Thoracic aorta (tissue), 2 donors: ENCODE measurements at places on chromosomes 16 and 17.

- no peak for DNase-seq
Measured at GRCh38 chr16:518858-519257, 8.7 kb upstream of the CAPN15 start.

- no peak for DNase-seq
Measured at GRCh38 chr16:86134802-86135461, 236.0 kb downstream of the IRF8 start.

- no peak for DNase-seq
Measured at GRCh38 chr17:17413215-17413792, 63.5 kb upstream of the MED9 start.

- DNase-seq, result no peak
Measured at GRCh38 chr16:2950773-2951172, 13.3 kb upstream of the KREMEN2 start.

- no peak for DNase-seq
Measured at GRCh38 chr17:61400066-61400716, 548 bp downstream of the TBX2 start.

DNA sequence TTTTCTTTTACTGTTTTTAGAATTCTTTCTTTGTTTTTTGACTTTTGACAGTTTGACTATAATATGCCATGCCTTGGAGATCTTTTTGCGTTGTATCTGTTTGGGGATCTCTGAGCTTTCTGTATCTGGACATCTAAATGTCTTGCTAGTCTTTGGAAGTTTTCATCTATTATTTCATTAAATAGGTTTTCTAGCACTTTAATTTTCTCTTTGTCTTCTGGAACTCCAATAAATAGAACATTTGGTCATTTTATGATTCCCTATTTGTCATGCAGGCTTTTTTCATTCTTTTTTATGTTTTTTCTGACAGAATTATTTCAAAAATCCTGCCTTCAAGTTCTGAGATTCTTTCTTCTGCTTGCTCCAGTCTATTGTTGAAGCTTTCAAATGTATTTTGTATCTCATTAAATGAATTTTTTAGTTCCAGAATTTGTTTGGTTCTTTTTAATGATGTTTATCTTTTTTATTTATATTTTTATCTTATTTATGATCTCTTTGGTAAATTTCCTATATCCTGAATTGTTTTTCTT, 201.4 kb downstream of the CHD9NB start:
- no peak for DNase-seq

- DNase-seq, result no peak
Measured at GRCh38 chr17:55452139-55452790, 30.6 kb upstream of the MMD start.

DNA sequence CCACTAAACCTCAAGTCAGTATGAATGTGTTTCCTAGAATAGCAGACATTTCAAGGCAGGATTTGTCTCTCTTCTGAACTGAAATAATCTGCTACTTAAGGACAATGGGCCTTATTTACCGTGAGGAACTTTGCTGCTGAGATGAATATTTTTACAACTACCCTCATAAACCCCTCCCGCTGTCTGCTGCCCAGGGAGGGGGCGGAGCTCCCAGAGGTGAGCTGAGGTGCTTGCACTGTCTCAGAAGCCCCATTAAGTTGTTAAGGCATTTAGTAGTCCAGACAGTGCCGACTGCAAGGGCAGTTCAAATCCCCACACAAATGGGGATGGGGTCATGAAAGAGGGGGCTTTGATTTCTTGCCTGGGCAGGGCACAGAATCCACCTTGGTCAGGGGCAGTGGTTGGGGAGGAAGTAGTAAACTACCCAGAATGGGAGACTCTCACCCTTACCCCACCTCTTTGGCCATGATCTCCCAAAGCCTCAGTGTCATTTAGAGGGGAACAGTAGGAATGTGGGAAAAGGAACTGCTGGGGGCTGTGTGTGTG, 19.2 kb downstream of the HNF1B start:
- no peak for DNase-seq

- no peak for DNase-seq
Measured at GRCh38 chr17:14245002-14245401, 8.3 kb upstream of the CDRT15 start.

GRCh38 chr16:74842413-74842812, 67.8 kb upstream of the FA2H start:
- no peak for DNase-seq

DNA sequence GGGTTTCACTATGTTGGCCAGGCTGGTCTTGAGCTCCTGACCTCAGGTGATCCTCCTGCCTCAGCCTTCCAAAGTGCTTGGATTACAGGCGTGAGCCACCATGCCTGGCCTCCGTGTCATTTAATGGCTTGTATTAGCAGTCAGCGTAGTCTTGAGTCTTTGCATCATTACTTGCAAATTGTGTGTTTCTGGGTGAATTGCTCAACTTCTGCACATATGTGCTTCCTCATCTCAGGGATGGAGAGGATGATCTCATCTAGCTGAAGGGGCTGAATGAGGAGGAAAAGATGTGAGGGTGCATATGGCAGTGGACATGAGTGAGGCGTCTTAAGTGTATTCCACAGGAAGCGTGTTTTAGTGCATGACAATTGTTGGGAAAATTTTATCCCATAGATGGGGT, 155.8 kb downstream of the SNX29 start:
- DNase-seq, result no peak

- DNase-seq, result no peak
Measured at GRCh38 chr16:81891736-81892364, 112.8 kb downstream of the PLCG2 start.

GRCh38 chr17:58148609-58149008, 425 bp downstream of the OR4D1 start:
- no peak for DNase-seq

- DNase-seq, result no peak
Measured at GRCh38 chr17:9279893-9280292, 258.6 kb downstream of the NTN1 start.

DNA sequence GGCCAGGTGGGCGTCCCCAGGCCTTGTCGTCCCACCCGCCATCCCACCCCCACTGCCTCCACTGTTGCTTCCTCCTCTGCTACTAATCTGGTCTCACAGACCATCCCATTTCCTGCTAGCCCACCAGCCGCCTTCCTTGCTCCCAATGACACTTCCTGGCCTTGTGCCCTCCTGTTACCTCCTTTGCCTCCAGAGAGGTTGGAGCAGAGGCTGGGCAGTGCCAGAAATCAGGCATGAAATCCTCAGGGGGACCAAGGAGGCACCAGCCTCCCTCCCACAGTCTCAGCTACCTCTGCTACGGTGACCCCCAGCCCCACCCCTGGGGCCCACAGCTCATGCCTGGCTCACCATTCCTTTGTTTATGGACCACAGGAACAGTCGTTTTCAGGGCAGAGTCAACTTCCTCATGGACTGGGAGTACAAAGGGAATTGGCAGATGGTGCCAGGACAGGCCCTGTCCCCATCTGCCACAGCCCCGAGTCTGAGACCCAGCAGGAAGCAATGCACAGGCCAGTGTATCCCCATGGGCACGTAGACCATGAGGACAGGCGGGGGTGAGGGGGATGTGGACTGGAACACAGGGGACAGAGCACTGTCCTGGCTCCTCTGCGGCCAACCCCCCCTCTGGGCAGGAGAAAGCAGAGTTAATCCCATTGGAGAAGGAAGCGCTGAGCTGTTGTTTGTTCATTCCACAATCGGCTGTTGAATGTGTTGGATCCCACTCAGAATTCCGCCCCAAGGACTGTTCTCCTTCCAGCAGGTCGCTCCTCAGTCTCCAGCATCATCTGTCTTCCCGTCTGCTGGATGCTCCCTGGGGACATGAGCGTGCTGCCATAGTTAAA, 2.2 kb upstream of the CDH5 start:
- DNase-seq, result no peak

- no peak for DNase-seq
Measured at GRCh38 chr16:52193441-52193840, 353.5 kb downstream of the TOX3 start.

GRCh38 chr17:8898126-8898525, 30.7 kb upstream of the PIK3R6 start:
- no peak for DNase-seq

DNA sequence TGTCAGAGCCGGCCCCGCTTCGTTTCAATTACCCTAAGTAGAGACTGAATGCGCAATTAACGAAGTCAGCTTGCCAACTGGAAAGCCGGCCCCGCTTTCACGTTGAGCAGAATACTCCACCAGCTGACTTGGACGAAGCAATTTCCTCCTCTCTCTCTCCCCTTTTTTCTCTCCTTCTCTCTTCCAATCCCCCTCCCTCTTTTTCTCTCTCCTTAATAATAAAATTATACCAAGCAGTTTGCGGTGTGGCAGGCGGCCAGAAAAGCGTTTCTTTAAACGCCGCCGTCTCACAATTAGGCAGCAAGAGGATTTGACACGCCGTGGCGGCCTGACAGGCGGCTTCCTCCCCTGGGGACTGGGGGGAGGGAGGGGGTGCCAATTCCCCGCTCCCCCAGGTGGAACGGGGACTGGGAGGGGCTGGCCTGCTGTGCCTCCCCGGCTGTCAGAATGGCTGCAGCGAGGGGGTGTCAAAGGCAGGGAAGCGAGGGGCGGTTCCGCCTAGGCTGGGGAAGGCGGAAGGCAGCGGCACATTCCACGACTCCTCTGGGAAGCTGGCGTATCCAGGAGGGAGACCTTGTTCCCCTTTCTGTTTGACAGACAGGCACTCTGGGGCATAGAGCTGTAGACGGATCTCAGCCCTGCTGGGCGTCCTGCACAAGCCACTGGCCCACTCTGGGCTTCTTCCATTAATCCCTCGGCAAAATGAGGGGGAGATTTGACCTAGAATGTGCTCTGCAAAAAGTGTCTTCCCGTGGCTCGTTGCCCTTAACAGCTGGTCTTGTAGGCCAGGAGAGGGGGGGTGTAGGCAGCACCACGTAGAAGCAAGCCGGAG, 52.7 kb downstream of the SREBF1 start:
- no peak for DNase-seq

GRCh38 chr16:69089091-69089910, 16.2 kb upstream of the HAS3 start:
- DNase-seq, result no peak

DNA sequence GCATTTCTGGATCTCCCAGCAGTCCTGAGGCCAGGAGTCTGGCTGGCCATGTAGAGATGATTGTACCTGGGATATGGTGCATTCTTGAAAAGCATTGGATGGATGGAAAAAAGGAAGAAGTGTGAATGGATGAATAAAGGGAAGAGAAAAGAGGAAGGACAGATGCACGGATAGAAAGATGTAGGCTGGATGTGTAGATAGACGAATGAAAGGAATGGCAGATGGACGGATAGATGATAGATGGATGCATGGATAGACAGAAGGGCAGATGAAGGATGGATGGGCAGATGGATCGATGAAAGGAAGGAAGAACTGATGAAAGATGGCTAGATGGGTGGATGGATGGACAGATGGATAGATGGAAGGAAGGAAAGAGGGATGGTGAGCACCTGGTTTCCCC, 210.9 kb downstream of the MSI2 start:
- DNase-seq, result no peak

DNA sequence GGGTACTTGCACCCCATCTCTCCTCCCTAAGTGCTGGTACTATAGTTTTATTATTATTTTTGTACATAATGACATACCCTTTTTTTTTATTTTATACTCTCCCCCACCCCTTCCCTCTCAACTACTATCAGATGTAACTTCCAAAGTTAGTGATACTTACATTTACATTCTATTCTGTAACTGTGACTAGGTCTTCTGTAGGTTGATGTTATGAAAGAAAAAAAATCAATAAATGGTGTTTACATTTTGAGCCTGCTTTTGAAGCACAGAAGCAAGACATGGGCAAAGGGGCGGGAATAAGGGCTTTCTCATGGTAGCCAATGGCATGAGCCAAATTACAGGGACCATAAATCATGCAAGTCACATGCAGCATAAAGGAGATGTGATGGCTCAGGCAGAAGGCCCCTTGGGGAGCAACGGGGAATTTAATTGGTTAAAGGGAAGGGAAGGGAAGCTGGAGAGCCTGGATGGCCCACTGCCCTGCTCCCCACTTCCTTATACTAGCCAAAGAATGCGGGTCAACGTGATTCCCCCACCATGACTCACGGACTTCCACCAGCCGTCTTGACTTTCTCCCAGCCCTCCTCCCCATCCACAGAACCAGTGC, 2.4 kb upstream of the ACSF2 start:
- no peak for DNase-seq

DNA sequence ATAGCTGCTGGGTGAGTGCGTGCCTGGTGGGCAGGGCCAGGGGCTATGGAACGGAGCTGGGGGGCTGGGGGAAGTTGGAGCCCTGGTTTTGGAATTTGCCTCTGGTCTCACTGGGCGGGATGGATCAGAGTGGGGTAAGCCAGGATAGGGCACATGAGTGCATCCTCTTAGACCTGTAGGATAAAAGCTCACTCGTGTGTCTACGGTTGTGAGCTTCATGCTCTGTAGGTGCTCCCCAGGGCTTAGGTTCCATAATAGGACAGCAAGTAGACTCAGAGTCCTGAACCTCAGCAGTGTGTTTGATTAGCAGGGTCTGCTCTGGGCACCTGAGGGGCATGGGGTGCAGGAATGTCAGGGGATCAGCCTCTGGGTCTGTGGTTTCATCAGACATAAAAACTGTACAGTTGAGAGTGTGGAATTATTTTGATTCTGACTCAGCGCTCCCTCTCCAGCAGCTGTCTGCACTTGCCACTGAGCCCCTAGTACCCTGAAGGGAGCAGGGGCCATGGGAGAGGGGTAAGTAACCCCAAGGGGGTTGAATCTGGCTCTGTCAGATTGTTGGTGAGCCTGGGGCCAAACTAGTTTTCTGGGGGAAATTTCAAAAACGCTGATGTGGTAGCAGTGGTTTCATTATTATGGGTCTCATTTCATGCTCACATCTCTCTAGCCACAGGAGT, 84.2 kb upstream of the LGALS9 start:
- no peak for DNase-seq

GRCh38 chr16:48168075-48168474, 12.3 kb upstream of the ABCC12 start:
- DNase-seq, result no peak

DNA sequence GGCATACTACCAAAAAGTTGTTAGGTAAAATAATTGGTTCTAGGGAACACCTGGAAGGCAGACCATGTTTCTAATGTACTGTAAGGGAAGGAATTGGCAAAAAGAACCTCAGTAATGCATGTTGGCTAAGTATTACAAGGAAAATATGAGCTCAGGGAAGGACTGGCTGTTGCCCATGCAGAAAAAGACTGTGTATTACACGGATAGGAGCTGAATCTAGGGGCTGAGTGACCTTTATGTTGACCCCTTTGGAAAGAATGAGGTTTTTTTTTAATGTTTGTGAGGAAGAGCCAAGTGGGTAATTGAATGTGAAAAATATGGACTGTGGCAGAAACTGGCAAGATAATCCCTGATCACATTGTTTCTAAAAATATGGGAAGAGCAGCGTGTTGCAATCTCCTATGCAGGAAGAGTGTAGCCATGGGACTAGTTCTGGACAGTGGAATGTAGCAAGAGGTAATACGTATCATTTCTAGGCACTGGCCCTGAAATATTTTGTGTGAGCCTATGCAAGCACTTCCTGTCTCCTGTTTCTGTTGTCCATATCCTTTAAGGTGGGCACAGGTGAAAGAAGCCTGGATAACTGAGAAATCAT, 95.1 kb upstream of the CNTNAP4 start:
- no peak for DNase-seq

GRCh38 chr16:89737341-89738071, 16.2 kb downstream of the ZNF276 start:
- no peak for DNase-seq
